ENCODE measurements at places on chromosomes 6 and 20. TPM values are rescaled to one million over a fixed set of nuclear protein-coding genes. Genes with fewer than 3 reads are reported as not detected.

Gene ARMH2
- not detected for total RNA-seq

Gene GRM4
- total RNA-seq, result not detected

Gene NFKBIL1
- total RNA-seq, result 18.9 TPM

Gene ZBTB12
- total RNA-seq, result 5.1 TPM

Gene RAMACL
- total RNA-seq, result 0.29 TPM

Gene ASCC3
- 70.1 TPM for total RNA-seq

Gene SPO11
- total RNA-seq, result not detected

Gene CTCFL
- not detected for total RNA-seq
